ENCODE measurements at places on chromosomes 13 and 19. TPM values are rescaled to one million over a fixed set of nuclear protein-coding genes. Genes with fewer than 3 reads are reported as not detected.

Gene RFPL4A
- total RNA-seq: not detected

Gene METTL21C
- total RNA-seq: not detected

Gene KCNN1
- 15.0 TPM for total RNA-seq

Gene DNAJC3
- total RNA-seq: 21.4 TPM
